ENCODE measurements at places on chromosomes 11 and 22.

GRCh38 chr11:5550440-5551095 lies 2.2 kb upstream of the OR52H1 start:
- DNase-seq = no peak

DNA sequence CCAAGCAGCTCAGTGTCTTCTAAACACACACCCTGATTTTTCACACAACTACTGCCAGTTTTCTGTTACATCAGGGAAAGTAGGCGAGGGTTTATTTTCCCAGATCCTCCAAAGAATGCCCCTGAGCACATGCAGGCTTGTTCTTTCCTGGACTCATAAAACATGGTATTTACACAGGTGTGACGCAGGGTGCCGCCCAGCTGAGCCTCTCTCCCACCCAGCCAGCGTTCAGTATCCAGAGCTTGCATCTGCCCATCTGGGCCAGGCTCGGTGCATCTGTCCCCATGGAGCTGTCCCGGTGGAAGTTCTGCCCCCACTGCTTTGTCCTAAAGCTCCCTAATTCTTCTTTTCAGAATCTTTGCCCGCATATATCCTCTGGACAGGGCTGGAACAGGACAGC lies 44.8 kb upstream of the ISX start:
- DNase-seq = no peak

DNA sequence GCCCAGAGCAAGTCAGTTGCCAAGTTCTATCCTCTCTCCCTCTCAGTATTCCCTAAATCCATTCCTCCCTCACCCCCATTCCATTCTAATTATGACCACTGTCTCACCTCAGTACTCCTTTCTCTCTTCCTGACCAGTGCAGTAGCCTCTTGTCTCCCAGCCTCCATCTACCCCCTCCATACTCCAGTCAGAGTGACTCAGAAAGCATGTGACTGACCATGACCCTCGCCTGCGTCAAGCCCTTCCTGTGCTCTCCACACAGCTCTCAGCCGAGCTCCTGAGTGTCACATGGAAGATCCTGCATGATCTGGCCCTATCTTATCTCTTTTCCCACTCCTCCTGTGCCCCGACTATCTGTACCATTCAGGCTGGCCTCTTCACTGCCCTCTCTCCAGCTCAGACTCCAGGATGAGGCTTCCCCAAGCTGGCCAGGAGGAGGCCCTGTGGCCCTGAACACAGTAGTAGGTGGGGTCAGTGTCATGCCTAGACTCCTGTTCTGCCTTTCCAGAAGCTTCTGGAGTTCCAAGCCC lies 42.6 kb downstream of the NEU3 start:
- DNase-seq = no peak

DNA sequence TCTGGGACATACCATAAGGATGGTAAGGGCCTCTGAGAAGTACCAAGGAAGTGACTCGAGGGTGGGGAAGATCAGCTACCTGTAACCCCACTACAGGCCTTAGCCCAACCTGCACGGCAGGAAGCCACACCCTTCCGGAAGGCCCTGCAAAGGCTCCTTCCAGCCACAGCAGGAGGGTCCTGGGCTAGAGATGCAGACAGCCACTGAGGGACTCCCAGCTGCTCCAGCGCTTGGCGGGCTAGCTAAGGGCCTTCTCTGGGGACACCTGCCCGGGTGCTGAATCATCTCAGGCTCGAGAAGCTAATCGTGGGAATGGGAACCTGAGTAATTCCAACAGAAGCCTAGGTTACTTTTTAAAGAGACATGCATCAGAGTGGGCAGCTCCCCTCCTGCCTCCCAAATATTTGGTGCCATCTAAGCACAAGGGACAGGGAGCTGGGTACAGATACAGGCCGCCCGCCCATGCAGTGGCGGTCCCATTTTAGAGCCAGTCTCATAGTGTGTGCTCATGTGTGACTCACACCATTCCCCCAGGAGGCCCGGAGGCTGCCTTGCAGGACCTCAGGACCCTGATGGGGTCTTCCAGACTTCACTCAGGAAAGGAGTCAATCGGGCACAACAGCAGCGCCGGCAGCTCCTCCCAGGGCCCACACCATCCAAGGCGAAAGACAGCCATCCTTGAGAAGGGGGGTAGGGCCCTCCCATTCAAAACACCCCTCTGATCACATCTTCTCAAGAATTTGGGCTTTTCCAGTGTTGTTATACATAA lies 8.0 kb downstream of the MYH9 start:
- no peak for DNase-seq

- DNase-seq = no peak
These were observed 125.6 kb upstream of the CSNK2A3 start for GRCh38 chr11:11478687-11479086.

DNA sequence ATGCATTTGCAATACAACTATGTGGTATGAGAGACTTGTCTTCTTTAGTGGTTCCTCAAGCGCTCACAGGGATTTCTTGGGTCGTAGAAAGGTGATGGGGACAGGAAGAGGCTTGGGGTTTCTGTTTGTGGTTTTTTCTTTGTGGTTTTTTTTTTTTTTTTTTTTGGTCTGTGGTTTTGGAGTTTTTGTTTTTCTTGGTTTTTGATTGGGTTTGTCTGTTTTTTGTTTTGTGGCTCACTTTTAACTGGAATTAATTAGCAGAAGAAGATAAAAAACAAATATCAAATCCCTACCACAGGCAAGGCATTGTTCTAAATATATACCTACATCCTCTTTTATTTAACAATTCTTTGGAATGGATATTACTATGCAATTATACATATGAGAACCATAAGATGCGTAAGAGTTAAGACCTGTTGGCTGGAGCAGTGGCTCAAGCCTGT lies 5.5 kb downstream of the TTC28 start:
- no peak for DNase-seq

- no peak for DNase-seq
These were observed 18.2 kb downstream of the DDX17 start for GRCh38 chr22:38487946-38488345.

GRCh38 chr11:6442441-6442840 lies 1.7 kb upstream of the HPX start:
- no peak for DNase-seq

DNA sequence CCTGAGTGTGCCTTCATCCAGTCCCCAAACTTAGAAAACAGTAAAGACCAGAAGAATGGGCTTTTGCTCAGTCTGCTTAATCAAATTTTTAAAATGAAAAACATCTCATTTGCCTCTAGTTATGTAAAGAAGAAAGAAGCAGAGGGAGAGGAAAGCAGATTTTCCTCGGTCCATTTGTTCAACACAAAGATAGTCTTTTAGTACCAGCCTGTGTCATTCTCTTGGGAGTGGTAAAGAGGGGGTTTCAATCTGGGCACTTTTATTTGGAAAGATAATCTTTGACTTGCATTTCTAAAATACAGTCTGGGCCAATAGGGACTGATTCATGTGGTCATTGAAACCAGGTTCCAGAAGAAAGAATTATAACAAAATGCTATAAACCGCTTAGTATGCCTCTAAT lies 29.5 kb downstream of the KREMEN1 start:
- no peak for DNase-seq

DNA sequence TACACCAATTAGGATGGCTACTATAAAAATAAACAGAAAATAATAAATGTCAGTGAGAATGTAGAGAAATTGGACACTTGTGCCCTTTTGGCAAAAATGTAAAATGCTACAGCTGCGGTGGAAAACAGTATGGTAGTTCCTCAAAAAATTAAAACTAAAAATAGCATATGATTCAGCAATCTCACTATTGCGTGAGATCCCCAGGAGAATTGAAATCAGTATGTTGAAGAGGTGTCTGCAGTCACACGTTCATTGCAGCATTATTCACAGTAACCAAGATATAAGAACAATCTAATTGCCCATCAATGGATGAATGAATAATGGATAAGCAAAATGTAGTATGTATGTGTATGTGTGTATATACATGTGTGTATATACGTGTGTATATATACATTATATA lies 6.8 kb downstream of the OR52N2 start:
- DNase-seq = no peak

GRCh38 chr11:112453601-112454577 lies 193.2 kb upstream of the PLET1 start:
- DNase-seq = no peak

- DNase-seq = no peak
These were observed 38.1 kb downstream of the AHNAK start for GRCh38 chr11:62508336-62509058.

DNA sequence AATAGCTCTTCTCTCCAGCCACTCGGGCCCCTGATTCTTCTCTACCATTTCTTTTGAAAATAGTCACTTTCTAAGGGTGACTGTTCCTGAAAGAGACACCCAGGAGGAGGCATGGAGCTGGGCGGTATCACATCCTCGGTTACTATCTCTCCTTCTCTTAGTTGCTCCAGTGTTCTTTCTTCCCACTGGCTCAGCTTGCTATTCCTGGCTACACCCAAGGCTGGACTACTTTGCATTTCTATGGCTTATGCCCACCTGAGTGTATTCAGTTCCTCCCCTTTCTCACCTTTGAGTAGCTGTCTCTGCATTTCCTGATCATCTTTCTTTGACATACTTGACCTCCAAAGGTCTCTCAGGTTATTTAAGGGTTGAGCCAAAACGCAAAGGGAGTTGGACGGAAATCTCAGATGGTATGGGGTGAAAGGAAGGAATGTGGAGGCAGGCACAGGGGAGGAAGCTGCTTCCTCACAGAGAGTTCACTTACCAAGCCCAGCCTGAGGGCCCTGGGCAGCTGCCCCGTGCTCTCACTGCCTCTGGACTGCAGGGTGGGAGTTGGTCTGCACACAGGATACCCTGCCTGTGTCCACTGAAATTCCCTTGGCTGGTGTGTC lies 155.7 kb downstream of the SNX19 start:
- no peak for DNase-seq
